ENCODE measurements at places on chromosomes 1 and 21.

GRCh38 chr1:178513278-178513983, 522 bp downstream of the TEX35 start:
- no peak for DNase-seq

GRCh38 chr1:197096137-197096536, 29.1 kb upstream of the F13B start:
- DNase-seq: peak; percentile 70

DNA sequence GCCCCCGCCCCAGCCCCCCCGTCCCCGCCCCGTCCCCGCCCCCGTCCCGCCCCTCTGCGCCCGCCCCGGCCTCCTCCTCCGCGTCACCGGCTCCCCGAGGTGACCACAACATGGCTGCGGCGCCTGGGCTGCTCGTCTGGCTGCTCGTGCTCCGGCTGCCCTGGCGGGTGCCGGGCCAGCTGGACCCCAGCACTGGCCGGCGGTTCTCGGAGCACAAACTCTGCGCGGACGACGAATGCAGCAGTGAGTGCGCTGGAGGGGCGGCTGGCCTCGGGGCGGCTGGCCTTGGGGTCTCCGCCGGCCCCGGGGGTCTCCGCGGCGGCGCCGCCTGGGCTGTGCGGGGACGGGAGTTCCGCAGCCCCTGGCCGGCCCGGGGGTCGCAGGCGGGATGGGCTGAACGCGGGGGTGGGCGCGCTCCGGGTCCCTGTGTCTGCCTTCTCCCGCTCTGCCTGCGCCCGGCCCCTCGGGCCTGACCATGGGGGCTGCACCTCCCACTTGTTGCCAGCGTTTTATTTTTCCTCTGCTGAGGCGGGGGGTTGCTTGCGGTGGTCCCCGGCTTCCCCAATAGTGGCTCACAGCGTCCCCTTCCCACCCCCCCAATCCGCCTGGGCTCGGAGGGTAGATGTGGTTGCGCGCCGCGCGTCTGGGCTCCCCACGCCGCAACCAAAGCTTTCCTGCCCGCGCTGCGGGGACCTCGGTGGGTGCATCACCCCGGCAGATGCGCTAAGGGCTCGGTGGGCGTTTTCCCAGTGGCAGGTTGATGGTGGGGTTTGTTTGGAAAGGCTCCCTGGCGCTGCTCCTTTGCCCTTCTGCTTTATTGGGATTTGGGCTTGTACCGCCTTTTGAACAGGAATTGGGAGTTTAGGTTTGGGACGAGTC, at the start of gene MIA3:
MIA3 (plus strand) TSS at position 97 of the 879 bp plus-strand sequence; CDS start at position 111, 14 bp downstream.
- DNase-seq: peak; percentile 79

- DNase-seq: no peak
Observed at GRCh38 chr21:14452727-14453241, 69.8 kb upstream of the HSPA13 start.

- DNase-seq: peak; percentile 96
Observed at GRCh38 chr21:35051287-35051818, 2.3 kb upstream of the RUNX1 start.

DNA sequence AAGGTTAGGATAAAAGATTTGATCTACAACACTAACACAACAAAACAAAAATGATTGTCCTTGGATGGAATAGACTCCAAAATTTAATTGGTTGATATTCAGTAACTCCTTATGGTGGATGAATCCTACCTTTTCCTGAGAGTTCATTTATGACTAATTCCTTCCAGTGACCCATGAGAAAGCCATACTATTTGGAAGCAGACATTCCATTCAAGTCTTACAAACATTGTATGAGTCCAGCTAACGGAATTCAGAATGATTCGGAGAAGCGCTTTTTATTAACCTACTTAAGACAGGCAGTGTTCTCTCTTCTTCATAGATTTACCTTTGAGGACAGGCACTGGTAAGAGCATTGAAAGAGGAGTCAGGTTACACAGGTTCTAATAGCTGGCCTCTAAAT, 155.6 kb upstream of the ZNF648 start:
- no peak for DNase-seq

GRCh38 chr1:54763816-54764132, 549 bp downstream of the PARS2 start:
- no peak for DNase-seq

GRCh38 chr1:231527586-231528171, 790 bp upstream of the TSNAX start:
- no peak for DNase-seq

DNA sequence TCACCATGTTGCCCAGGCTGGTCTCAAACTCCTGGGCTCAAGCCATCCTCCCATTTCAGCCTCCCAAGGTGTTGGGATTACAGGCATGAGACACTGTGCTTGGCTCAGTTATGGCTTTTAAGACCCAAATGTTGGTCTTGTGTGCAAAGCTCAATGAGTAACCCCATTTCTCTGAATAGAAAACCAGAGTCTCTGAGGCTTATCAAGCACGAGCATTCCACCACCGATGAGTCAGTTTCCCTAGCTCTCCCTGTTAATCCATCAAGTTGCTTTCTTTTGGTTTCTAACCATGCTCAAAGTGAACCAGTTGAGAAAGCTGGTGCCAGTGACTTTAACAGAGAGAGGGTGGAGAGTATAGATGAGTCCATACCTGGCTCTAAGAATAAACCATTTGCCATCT, 350.9 kb upstream of the ADGRL2 start:
- DNase-seq: no peak

DNA sequence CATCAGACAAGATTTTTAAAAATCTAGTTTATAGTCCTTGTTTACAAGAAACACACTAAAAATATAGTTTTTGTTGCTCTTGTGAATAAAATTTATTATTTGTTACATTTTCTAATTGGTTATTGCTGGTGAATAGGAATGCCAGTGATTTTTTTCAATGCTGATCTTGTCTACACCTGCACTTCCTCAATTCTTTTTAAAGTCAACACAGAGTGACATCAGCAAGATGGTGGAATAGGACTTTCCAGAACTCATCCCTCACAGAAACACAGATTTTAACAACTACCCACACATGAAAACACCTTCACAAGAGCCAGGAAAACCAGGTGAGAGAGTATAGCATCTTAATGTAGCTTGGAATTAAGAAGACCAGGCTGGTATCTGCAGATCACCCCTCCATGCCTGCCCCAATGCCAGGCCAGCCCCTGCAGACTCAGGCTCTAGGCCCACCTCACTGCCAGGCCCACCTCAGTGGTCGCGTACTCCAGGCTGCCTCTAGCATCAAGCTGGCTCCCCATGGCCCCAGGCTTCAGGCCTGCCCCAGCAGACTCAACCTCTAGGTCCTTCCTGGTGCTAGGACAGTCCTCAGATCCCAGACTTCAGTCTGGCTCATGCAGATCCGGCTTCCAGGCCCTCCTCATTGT, 117.6 kb downstream of the WDR3 start:
- peak; percentile 27 for DNase-seq

GRCh38 chr21:42142627-42143026, 71.5 kb downstream of the UMODL1 start:
- no peak for DNase-seq

DNA sequence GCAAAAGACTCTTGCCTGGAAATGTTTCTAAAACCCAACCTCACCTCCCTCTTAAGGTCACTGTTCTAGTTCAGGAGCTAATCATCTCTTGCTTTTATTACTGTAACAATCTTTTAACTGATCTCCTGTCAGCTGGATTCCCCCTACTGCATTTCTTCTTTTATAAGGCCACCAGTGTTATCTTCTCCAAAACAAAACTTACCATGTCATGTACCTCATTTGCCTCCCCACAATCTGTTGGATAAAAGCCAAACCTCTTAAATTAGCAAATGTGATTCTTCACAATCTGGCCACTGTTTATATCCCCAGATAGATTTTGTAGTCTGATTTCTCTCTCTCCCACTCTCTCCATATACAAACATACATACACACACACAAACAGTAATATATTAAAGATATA, 143.3 kb downstream of the DENND1B start:
- DNase-seq: peak; percentile 63

- DNase-seq: peak; percentile 59
Observed at GRCh38 chr1:239717918-239718184, 331.5 kb downstream of the CHRM3 start.

DNA sequence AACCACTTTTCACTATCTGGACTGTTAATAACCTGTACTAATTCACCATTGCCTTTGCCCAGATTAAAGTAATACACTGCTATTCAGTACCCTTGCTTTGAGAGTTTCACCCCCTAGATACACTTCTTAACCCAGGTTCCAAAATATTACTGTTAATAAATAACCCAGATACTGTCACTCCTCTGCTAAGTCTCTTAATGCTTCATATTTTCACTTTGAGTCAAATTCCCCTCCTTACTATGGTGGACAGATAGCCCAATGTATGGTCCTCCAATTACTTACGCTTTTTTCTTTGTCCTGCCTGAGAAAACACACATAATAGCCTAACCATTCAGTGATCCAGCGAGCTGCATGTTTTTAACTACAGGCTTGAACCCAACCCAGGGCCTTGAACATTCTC, 152.5 kb downstream of the NEGR1 start:
- no peak for DNase-seq

- peak; percentile 38 for DNase-seq
Observed at GRCh38 chr1:66575739-66576138, 41.8 kb downstream of the SGIP1 start.

- DNase-seq: no peak
Observed at GRCh38 chr1:11453742-11454491, 25.0 kb upstream of the DISP3 start.

- DNase-seq: no peak
Observed at GRCh38 chr21:36850372-36850771, 116.1 kb downstream of the HLCS start.

- no peak for DNase-seq
Observed at GRCh38 chr1:232040260-232040659, 413.7 kb downstream of the DISC1 start.

- no peak for DNase-seq
Observed at GRCh38 chr1:109270623-109271317, 12.2 kb downstream of the PSRC1 start.

- no peak for DNase-seq
Observed at GRCh38 chr1:155695072-155695471, 6.2 kb downstream of the DAP3 start.

DNA sequence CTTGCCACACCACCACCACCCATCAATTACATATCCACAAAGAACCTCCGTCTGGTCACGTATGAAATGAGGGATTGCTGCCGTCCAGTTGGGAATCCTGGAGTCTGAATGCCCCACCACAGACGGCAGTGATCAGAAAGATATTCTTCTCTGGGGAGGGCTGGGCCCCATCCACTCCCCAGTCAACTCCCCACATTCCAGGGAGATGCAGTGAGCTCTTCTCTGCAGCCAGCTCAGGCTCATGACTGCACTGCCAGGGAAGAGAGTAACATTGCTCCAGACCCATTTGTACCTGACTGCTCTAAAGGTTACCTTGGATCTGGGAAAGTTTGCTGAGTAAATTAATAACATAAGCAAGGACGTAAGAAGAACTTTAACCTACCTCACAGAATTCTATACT, 18.3 kb downstream of the DEGS1 start:
- DNase-seq: no peak

DNA sequence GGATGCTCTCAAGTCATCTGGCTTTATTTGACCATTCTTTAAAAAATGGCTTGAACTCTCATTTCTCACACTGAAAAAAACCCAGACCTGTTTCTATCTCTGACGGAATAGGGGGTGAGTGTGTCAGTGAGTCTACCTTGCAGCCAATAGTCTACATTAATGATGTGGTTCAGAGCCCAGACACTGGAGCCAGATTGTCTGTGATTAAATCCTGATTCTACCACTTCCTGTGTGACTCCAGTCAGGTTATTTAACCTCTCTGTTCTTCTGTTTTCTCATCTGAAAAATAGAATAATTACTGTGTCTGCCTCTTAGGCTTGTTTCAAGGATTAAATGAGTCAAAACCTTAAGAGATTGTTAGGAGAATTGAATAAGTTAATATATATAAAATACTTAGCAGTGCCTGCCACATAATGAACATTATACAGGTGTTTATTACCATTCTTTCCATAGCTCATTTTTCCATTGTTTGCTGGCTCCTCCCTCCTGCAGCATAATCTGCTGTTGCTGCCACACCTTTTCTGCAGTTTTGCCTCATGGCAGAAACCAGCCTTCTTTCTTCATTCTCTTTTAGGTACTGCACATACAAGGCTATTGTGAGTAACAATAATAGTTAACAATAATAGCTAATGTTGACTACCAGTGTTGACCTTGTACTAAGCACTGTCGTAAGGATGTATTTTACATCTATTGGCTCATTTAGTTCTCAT, 157.6 kb upstream of the IVNS1ABP start:
- no peak for DNase-seq

DNA sequence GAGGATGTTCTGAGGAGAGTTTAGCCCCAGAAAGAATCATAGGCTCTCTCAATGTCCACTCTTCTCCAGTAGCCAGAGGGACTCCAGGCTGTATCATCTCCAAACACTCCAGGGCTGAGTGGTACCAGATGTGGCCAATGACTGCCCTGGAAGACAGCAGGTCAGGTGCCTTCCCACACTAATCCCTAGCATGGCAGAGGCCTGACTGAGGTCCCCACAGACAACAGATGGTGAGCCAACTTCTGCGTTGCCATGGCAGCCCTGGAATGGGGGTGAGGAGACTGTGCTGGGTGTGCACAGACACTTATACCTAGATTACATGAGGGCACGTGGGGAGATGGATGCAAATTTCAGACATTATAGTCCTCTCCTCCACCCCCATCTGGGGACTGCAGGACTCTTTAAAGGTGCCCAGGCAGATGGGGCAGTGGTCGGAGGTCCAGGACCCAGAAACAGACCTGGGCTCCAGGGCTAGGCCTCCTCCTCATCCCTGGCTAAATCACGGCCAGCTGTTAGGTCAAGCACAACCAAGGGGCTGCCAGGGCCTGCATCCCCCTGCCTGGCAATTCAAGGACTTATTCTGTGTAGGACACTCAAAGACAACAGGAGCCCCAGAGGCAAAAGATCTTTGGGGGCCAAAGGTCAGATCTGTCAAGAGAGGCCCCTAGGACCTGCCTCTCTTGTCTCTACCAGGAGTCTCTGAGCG, 42.9 kb downstream of the CAMK2N1 start:
- no peak for DNase-seq

DNA sequence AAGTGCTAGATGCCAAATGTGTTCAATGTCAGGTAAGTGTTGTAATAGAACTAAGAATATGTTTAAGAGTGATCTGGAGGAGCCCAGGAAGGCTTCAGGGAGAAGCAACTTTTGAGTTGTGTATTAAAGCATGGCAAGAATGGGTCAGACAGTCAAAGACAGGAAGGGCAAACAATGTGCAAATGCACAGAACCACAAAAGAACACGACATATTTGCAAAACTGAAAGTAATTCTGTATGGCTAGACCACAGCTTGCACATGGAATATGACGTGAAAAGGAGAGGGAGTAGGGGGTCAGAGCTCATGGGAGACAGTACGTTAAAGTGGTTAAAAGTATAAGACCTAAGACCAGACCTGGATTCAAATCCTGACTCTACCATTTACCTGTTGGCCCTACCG, 7.1 kb upstream of the SORT1 start:
- peak; percentile 13 for DNase-seq

GRCh38 chr1:179129702-179130473, 48.0 kb downstream of the TOR3A start:
- DNase-seq: peak; percentile 92

Data from OCI-M1 (cell line).